ENCODE measurements at places on chromosomes 1 and 21.

- DNase-seq: no peak
These were observed 218.7 kb upstream of the VAMP3 start for GRCh38 chr1:7552402-7552801.

- DNase-seq: no peak
These were observed 9.1 kb downstream of the LDLRAD1 start for GRCh38 chr1:54008876-54009275.

GRCh38 chr1:38028671-38029070 lies 16.1 kb downstream of the UTP11 start:
- DNase-seq: no peak

GRCh38 chr21:41095983-41096382 lies 72.0 kb upstream of the BACE2 start:
- no peak for DNase-seq

DNA sequence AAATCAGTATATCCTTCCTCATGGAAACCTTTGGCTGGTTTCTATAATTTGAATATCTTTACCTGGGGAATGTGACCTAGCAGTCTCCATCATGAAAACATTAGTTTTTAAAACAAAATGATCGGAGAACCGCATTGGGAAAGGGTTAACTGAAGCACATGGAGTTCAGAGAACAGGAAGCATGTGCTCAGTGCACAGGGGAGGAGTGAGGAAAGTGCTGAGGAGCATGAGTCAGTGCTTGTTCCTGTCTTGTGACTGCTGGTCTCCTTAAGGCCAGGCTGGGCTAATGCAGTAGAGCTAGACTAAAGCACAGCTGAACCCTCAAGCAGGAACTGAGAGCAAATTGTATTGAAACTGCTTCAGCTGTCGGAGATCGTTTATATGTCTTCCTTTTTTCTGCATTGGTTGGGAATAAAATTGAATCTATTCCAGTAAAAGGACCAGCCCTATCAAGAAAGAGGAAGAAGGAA lies 5.8 kb downstream of the IFI16 start:
- no peak for DNase-seq

- DNase-seq: no peak
These were observed 368.1 kb upstream of the ADGRL2 start for GRCh38 chr1:81432654-81433109.

- DNase-seq: no peak
These were observed 95.3 kb downstream of the ADARB1 start for GRCh38 chr21:45169682-45170081.

- DNase-seq: no peak
These were observed 11.0 kb upstream of the HEYL start for GRCh38 chr1:39650431-39650830.

DNA sequence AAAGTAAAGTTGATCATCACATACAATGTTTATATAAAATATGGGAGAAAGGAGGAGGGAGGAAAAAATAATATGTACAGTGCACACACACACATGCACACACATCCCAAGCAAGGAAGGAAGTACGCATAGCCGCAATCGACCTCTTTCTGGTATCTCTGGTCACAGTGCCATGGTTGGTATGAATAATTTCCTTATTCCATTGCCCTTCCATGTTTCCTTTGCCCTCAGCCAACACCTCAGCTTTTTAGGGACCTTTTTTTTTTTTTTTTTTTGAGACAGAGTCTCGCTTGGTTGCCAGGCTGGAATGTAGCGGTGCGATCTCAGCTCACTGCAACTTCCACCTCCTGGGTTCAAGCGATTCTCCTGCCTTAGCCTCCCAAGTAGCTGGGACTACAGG lies 20.6 kb downstream of the CITED4 start:
- DNase-seq: no peak

- no peak for DNase-seq
These were observed 356.0 kb downstream of the ST6GALNAC3 start for GRCh38 chr1:76430531-76430930.

DNA sequence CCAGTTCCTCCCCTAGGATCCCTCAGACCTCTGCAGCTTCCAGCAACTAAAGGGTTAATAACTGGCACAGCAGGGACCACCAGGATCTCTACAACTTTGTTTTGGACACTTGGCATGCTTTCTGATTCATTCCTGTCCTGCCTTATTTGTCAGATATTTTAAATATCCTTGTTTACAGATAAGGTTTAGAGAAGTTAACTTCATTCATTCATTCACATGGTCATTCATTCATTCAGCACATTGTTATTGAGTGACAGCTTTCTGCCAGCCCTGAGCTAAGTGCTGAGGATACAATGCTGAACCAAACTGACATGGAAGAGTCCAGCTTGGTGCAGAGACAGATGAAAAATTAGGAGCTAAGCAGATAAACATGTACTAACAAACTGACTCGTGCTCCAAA lies 8.8 kb upstream of the PHC2 start:
- no peak for DNase-seq

GRCh38 chr1:6037338-6037762 lies 8.3 kb upstream of the KCNAB2 start:
- DNase-seq: no peak

- peak; percentile 33 for DNase-seq
These were observed 247.3 kb downstream of the LTN1 start for GRCh38 chr21:28745131-28746016.

DNA sequence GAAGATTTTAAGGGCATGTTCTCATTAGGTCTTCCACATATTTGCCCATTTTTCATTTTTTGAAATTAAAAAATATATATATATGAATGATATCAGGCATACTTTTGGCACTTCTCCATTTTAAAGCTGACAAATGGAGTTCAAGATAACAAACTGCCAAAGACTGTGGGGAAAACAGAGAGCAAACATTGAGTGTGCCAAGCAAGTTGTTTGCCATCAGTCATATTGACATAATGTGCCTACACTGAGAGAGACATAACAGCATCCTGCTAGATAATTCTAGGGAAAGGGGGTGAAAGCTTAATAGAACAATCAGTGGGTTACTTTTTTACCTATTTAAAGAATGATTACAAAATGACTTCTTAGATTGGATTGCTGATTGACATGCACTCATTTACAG lies 529.4 kb upstream of the CXADR start:
- DNase-seq: no peak

DNA sequence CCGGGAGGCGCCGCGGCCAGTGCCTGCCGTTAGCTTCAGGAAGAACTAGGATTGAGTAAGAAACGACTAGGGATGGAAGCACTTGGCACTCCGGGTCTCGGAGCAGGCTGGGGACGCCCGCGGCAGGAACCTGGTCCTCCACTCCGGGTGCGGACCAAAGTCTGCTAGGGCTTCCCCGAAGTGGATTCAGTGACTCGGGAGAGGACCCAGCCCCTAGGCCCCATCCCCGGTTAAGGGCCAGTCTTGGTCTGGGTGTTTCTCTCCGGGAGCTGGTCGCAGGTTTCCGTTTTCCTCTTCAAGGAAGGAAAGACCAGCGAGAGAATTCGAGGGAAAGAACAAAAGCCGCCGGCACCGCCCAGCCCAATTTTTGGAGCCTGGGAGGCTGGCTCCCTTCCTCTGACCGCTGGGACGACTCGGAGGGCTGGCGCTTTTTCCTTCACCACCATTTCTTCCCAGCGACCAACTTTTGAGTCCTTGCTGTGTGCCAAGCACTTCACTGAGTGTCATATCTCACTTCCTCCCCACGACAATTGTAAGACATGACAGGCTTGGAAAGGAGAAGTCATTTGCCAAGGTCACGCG lies 16.8 kb upstream of the STMN1 start:
- DNase-seq: no peak

DNA sequence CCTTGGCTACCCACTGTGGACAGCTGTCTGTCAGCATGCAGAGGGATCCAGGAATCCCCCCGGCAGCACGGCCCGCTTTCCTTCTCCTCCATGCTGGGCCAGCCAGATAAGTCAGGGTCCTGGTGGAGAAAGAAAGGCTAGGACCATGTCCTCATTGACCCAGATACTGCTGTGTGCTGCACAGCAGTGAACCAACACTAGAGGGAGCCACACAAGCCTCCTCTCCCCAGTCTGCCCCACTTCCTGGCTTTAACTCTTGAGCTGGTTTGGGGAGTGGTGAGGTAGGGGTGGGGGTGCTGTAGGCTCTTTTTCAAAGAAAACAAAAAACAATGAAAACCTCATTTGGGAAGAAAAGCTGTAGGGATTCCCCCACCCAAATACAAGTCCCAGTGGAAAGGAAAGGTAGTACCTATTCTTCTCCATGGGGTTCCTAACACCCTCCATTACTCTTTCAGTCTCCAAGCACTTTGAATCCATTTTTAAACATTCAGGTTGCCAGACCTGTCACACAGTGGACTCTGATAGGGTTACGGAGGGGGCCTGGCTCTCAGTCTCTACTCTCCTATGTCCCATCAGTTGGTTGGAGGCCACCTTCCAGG lies 84.9 kb upstream of the CD1D start:
- DNase-seq: no peak

DNA sequence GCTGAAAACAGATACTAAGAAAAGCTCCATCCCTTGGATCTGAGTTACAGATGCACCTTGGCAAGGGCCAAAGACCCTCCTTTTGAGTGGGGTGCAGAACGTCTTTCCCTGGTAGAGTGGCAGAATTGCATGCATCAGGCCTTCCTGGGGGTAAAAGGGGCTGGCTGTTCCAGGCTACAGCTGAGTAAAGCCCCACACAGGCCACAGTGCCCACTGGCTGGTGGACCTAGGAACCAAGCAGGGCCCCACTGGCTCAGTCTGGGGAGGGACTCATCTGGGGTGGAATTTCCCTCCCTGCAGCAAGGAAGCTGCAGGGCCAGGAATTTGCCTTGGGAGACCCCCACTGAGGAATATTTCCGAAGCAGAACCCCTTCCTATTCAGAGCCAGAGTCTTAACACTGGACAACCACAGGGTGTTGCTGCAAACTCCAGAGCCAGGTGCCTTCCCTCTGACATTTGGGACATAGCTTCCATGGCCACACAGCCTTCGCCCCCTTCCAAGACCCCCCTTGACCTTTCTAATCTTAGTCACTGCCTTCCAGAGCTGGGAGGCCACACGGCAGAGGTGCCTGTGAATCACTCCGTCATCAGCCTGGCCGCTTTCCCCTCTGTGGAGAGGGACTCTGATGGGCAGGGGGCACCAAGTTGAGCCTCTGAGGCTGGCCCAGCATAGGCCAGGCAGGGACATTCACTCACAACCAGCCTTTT lies 52.5 kb downstream of the LACTBL1 start:
- DNase-seq: no peak

DNA sequence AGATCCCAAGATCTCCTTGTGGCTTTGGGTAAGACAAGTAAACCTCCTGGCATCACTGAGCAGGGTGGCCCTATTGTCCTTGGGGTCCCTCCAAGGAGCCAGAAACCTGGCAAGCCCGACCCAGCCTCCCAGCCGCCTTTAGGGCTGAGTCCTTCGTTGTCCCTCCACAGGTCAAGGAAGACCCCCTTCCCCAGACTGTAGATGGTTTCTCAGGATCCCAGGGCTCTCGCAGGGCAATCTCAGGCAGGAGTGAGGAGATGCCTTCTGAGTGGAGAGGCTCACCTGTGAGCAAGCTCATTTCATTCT lies 71.6 kb upstream of the CSF3R start:
- no peak for DNase-seq

- DNase-seq: no peak
These were observed 155.1 kb downstream of the PTPRU start for GRCh38 chr1:29391362-29391880.

- no peak for DNase-seq
These were observed 14.7 kb upstream of the CD53 start for GRCh38 chr1:110857964-110858948.

GRCh38 chr1:160048335-160048734 lies 16.5 kb upstream of the PIGM start:
- no peak for DNase-seq

DNA sequence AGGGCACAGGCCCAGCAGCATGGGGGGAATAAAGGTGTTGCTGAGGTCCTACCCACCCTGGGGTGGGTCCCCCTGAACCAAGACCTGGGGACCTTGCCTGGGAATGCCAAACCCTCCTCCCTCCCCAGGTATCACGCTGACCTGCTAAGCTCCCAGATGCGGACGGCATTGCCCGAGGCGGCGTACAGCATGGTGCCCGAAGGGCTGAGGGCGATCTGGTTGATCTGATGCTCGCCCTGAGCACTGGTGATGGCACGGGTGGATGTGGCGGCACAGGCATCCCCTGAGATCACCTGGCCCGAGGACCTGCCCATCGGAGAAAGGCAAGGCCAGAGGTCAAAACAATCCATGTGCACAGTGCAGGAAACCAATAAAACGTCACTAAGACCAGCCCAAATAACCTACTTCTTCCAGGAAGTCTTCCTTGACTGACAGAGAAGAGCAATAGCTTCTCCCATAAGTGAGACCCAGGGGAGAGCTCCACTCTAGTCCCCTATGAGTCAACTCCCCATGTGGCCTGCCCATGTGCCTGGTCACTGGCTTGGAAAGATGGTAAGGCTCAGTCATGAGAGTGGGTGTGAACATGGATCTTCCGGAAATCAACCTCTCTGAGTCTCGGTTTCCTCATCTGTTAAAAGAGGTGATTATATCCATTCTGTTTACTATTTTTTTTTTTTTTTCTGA lies 46.3 kb downstream of the KIF21B start:
- no peak for DNase-seq

- DNase-seq: no peak
These were observed at the start of gene LRRC71 for GRCh38 chr1:156920233-156921052. Gene LRRC71, plus strand, starts transcription at chr1:156920632. Its CDS starts 172 bp downstream, at chr1:156920804.

All from NCI-H1105 (cell line).